Activated T-helper 1 cell treated with anti-CD3 and anti-CD28 coated beads, Interleukin-2, amount 50 U/mL, for 16 hours (primary cell): ENCODE measurements at places on chromosomes 12 and 14.

DNA sequence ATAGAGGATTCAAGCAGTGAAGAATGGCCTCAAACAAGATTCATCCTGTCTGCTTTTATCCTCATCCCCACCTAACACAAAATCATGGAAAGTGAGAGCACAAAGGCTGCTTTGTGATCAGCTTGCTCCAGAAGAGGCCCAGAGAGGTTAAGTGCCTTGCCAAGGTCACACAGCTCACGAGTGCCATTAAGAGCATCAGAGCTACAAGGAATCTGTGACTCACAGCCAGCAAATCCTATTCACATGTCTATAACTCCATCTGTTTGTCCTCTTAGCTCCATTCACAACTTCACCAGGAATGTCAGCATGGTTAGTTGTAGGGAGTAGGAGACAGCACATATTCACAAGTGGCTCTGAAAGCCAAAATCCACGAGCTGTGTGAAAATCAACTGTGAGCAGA is 79.8 kb downstream of the TTC9 start:
- no peak for DNase-seq

- DNase-seq: no peak
These were observed 41.5 kb upstream of the GLIPR1 start for GRCh38 chr12:75439048-75439447.

DNA sequence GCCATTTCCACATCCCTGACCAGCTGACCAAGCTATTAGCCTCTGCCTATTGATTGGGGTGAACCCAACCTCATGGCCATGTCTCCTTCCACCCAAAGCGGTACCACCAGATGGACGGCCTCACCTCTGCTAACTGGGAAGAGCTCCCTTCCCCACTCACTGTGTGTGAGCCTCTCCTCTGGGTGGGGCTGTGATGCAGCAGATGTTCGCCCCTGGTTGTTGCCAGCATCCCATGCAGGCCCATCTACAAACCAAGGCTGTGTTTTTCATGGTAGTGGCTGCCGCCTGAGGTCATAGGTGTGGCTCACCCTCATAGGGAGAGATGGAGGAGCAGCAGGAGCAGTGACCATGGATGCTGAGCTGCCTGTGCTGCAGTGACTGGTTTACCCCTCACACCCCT is 47.6 kb upstream of the RD3L start:
- DNase-seq: no peak

- DNase-seq: no peak
These were observed 63.1 kb downstream of the A2M start for GRCh38 chr12:9052610-9053009.

GRCh38 chr12:117090816-117091711 is 8.2 kb downstream of the TESC start:
- DNase-seq: no peak

- DNase-seq: no peak
These were observed 429 bp upstream of the PLEKHA5 start for GRCh38 chr12:19129122-19129485.

GRCh38 chr12:95803817-95804216 is 13.3 kb upstream of the NTN4 start:
- DNase-seq: no peak

- no peak for DNase-seq
These were observed 87.8 kb downstream of the BBS10 start for GRCh38 chr12:76260390-76260748.

GRCh38 chr14:69644814-69645213 is 33.4 kb downstream of the SUSD6 start:
- no peak for DNase-seq

GRCh38 chr12:54363618-54364017 is 668 bp downstream of the GPR84 start:
- no peak for DNase-seq

DNA sequence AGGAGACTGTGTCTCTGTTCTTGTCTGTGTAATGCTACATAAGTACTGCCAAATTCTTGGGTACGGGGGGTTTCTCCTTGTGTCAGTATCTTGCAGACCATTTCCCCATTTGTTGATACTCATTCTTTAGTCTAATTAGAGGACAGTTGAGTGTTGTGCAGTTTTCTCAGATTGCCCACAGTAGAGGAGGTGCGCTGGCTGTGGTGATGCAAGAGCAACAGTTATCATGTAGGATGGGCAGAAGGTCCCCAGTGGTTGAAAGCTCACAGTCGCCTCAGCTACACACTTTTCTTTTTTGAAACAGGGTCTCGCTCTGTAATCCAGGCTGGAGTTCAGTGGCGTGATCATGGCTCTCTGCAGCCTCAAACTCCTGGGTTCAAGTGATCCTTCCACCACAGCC is 37.8 kb upstream of the ATP2A2 start:
- DNase-seq: no peak
